Karpas-422 (cell line): ENCODE measurements at places on chromosomes 13 and 19. TPM values are rescaled to one million over a fixed set of nuclear protein-coding genes. Genes with fewer than 3 reads are reported as not detected.
A peak's percentile ranks its signal among the peaks of the same experiment; 100 is the strongest.

- DNase-seq = no peak
Observed at GRCh38 chr13:51502153-51502651, 49.4 kb upstream of the INTS6 start.

DNA sequence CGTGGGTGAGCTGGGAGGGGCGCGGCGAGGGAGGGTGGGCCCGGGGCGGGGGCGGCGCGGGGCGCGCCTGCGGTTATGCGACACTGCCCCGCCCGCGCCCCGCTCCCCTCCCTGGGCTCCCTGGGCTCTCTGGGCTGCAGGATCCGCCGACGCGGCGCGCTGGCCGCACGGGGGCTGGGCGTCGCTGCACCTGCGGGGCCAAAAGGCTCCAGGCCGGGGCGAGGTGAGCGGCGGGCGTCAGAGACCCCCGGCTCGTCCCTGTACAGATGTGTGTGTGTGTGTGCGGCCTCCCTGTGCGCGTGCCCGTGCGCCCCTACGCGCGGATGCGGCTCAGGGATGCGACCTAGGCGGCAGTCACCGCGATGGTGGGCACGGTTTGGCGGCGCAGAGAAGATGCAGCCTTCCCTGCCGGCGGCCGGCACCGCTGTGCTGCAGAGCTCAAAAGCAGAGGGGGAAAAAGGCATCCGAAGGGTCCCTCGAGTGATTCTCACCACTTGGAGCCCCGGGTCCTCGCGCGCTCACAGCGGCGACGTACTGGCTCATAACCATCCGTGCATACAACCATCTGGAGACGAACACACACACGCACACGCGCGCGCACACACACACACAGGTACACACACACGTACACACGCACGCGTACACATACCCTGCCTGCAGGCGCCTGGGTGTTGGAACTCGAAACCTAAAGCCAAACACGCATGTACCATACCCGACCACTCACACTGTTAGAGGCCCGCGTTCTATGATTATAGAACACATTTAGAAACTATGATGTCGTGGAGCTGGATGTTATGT lies 709 bp downstream of the ATP8A2 start:
- DNase-seq = no peak

- DNase-seq = peak; percentile 88
Observed at GRCh38 chr13:54029226-54029625, 1000.6 kb downstream of the OLFM4 start.

DNA sequence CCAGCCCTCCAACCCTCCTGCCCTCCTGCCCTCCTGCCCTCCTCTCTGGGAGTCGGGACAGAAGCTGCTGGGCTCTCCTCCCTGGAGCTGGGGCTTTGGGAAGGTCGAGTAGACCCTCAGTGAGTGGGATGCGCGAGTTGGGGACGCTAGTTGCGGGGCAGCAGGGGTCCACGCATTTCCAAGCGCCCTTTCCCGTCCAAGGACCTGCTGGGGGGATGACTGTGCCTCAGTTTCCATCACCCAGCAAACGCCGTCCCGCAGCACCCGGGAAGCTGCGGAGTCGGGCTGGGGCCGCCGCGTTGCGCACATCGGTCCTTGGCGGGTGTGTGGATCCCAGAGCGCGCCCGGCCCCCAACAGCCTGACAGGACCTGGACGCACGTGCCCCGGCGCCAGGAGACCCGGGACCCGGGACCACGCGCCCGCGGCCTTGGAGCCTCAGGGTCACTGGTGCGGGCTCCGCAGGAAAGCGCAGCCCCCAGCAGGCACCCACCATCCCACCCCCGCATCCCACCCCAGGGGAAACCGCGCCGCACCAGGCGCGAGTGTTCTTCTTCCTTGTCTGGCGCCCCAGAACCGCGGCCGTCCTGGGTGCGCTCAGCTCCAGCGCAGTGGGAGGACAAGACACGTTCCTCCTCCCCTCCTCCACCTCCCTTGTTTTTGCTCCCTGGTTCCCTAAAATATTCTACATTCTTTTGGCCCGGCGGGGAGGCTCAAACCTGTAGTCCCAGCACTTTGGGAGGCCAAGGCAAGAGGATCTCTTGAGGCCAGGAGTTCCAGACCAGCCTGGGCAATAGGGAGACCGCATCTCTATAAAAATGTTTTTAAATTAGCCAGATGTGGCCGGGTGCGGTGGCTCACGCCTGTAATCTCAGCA lies 9.2 kb downstream of the ONECUT3 start:
- DNase-seq = no peak

- no peak for DNase-seq
Observed at GRCh38 chr13:50285283-50285682, 270.0 kb downstream of the KCNRG start.

DNA sequence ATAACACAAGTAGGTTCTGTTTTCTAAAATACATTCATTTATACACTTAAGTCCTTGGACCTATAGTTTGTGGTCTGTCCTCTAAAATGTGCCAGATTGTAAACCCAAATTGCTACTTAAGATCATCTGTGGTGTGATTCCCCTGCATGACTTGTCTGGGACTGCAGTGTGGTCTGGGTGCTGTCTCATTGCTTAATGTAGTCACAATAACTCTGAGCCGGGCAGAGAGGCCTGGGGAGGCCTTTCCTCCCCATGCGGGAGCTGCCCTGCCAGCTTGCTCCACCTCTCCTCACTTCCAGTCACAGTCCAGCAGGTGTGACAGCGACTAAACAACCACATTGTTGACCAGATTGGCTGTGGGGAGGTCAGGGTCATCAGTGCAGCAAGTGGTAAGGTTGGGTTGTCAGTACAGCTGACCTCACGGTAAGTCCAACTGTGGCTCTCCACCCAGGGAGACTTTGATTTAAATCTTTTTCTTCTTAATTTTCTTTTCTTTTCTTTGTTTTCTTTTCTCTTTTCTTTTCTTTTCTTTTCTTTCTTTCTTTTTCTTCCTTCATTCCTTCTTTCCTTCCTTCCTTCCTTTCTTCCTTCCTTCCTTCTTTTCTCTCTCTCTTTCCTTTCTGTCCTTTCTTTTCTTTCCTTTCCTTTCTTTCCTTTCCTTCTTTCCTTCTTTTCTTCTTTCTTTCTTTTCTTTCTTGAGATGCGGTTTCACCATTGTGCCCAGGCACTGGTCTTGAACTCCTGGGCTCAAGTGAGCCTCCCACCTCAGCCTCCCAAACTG lies 4.4 kb upstream of the TUBA3C start:
- no peak for DNase-seq

- DNase-seq = no peak
Observed at GRCh38 chr13:112184261-112184660, 117.3 kb downstream of the SOX1 start.

DNA sequence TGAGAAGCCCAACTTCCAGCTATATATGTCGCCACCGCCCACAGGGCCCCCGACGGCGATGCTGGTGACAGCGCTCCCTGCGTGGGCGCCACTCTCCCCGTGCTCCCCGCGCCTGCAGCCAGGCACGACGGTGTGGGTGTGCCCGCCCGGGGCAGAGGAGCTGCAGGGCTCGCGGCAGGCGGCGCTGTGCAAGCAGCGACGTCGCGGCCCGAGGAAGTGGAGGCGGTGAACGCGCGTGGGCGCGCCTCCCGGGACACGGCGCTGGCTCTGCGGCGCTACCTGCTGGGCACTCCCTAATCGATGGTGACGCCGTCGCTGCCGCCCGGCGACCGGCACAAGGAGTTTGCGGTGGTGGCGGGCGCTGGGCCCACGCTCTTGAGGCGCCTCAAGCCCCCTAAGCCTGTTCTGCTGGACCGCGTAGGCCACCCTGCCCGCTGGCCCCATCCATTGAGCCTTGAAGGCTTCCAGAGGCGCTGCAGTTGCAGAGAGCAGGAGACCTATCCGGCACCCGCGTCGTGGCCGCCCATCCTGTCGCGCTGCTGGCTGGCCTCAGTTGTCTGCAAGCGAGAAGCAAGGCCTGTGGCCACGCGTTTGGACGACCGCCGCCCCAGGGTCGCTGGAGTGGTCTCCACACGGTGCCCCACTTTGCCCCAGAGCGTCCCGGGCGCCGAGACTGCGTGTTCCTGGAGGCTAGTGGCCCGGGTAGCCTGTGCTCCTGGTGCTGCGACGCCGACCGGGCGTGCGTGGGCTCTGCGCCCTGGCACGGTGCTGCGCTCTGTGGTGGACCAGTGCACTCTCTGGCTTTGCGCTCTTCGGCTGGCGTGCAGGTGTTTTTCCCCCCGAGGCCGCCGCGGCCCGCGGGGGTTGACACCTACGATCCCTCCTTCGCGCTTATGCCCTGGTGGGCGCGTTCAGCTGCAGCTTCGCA lies 23.1 kb downstream of the LRFN3 start:
- DNase-seq = no peak

DNA sequence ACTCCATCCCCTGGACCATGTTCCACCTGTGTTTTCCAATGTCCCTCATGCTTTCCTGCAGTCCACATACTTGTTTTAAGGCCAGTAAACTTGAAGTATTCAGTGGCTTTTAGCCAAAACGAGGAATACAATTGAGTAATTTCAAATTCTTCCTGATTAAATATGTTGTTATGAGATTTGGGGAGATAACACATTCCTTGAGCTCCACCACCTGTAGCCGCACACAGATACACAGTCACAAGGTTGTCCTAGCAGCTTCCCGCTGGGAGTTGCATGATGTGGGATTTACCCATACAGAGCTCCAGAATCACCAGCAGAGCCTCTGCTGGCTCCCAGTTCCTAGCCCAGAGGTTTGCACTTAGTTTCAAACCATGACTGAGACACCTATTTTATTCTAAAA lies 53.6 kb upstream of the FRY start:
- DNase-seq = no peak

DNA sequence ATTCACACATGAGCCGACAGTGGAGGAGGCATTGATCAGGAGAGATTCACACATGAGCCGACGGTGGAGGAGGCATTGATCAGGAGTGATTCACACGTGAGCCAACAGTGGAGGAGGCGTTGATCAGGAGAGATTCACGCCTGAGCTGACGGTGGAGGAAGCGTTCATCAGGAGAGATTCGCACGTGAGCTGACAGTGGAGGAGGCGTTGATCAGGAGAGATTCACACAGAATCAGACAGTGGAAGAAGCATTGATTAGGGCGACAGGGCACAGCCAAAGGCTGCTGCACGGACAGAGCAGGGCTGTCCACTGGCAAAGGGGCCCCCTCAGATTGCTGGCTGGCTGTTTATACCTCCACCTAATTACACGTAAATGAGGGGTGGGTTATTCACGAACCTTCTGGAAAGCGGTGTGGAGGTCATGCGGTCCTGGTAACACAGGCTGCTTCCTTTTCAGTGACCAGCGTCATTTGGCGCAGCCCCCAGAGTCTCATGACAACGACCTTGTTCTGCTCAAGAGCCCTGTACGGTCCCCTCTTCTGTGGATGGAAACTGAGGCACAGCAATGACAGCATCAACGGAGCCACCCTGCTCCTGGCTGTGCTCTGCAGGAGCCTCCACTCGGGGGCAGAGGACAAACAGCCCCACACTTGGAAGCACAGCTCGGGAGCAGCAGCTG lies 50.6 kb upstream of the GAS6 start:
- no peak for DNase-seq

Gene COPE
- 145 and 153 TPM in 2 replicates for total RNA-seq

Gene WDR87
- not detected in 2 replicates for total RNA-seq

Gene KBTBD7
- total RNA-seq = 3.4 and 5.2 TPM in 2 replicates

Gene NCCRP1
- total RNA-seq = not detected in 2 replicates

Gene C3
- total RNA-seq = not detected in 2 replicates
